HCT116 (cell line): ENCODE measurements at places on chromosomes 6 and 20.
A peak's percentile ranks its signal among the peaks of the same experiment; 100 is the strongest.

DNA sequence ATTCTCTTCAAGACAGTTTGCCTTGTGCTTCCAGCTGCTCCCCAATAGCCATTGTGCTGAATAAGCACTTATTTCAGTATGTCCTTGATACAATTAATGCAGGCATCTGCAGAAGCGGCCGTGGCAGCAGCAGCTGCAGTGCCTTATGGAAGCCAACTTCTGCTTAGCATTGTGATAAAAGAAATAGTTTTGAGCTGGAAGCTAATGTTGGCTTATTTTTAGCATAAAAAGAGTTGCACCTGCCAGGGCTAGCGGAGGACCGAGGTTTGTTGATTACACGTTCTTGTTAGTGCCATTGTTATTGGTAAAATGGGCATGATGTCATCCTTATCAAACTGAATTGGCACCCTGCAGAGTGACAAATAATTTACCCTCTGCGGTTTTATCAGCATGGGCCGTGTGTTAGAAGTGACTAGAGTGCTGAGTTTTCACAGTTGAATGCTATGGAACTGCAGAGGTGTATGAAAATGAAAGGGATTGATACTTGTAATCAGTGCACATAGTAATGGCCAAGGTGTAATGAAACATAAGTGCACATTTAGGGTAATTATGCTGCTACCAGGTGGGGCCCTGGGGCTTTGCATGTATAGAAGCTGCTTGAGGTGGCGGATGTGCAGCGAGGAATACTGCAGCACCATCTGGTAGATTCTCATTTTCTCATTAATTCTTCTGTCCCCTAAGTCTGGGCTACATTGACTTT, 334.3 kb downstream of the CDKAL1 start:
- H3K36me3 ChIP-seq: no peaks in the 10 kb centered on the region
- peaks cover 5% of the 10 kb centered on the region; the same call in 1 of the 2 replicates for H3K4me1 ChIP-seq
- no peak overlapping the region for H3K27ac ChIP-seq
- H3K4me3 ChIP-seq: no peak overlapping the region
- H3K27me3 ChIP-seq: no peaks in the 10 kb centered on the region
- DNase-seq: no peak

DNA sequence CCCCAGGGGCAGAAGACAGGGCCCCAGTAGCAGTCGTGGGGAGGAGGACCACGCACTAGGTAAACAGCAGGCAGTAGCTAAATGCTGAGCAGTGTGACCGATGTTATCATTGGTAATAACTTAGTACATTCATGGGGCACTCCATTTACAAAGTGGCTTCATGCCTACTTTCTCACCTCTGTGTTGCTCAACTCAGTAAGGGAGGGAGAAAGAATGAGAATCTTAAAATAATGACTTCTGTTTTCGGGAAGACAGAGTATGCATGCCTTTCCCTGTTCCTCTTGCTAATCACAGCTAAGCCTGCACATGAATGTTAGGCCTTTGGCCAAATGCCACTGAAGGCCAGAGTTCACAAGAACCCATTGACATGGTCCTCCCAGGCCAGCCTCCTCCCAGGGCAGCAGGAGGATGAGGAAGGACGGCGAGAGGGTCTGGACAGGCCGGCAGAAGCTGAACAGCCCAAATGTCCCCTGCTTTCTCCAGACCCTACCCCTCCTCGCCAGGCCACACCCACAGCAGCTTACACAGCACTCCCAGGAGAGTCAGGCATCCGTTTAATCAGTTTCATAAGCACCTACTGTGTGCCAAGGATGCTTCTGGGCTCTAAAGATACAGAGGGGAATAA, 183.4 kb downstream of the ANKRD60 start:
- DNase-seq: no peak
- H3K4me3 ChIP-seq: no peak overlapping the region
- no peaks in the 10 kb centered on the region for H3K4me1 ChIP-seq
- H3K36me3 ChIP-seq: no peaks in the 10 kb centered on the region

DNA sequence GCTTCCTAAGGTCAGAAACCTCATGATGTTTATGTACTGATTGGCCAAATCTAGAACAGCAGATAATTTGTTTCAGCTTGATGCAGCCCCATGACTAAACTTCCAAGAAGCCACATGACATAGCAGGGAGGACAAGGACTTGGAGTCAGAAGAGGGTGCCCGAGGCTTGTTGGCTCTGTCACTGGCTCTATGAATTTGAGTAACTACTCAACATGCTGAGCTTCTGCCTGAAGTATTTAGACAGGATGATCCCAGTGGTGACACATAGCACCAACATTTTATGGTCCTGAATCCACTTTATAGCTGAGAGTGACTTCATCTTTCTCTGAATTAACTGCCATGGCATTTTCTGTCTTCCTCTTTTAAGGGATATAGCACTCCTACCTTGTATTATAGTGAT, 13.5 kb upstream of the TBX18 start:
- H3K27ac ChIP-seq: no peak overlapping the region
- peaks cover 5% of the 10 kb centered on the region; the same call in 1 of the 2 replicates for H3K27me3 ChIP-seq
- H3K4me3 ChIP-seq: no peak overlapping the region
- no peak for DNase-seq
- H3K4me1 ChIP-seq: no peaks in the 10 kb centered on the region; the same call in 1 of the 2 replicates

GRCh38 chr6:128572294-128572693, 51.9 kb upstream of the PTPRK start:
- H3K27ac ChIP-seq: no peak overlapping the region
- DNase-seq: no peak
- H3K27me3 ChIP-seq: no peaks in the 10 kb centered on the region
- peaks cover 26% of the 10 kb centered on the region for H3K4me1 ChIP-seq

DNA sequence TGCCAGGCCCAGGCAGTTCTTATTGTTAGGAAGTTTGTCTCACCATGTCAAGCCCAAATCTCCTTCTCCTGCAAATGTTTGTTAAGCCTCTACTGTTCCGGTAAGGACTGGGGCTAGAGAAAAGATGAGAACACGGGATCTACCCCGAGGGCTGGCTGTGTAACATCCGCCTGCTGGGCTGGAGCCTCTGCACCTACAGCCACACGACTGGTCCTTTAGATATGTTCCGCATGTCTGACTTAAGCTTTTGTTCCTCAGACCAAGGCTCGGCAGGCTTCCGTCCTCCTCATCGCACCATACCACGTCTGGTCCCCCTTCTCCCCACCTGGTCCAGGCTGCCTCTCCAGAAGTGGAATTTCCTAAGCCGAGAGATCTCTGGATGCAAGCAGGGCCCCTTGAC, 2.6 kb downstream of the GHRH start:
- H3K27ac ChIP-seq: no peak overlapping the region
- H3K27me3 ChIP-seq: 0 out of 2 replicates have a peak, but pooled peaks cover 14% of the 10 kb centered on the region
- no peak for DNase-seq
- no peaks in the 10 kb centered on the region for H3K4me1 ChIP-seq
- H3K36me3 ChIP-seq: no peaks in the 10 kb centered on the region

GRCh38 chr6:3939964-3940363, 90.8 kb downstream of the FAM50B start:
- no peaks in the 10 kb centered on the region for H3K27me3 ChIP-seq
- no peak overlapping the region for H3K27ac ChIP-seq
- DNase-seq: no peak
- no peaks in the 10 kb centered on the region for H3K36me3 ChIP-seq

DNA sequence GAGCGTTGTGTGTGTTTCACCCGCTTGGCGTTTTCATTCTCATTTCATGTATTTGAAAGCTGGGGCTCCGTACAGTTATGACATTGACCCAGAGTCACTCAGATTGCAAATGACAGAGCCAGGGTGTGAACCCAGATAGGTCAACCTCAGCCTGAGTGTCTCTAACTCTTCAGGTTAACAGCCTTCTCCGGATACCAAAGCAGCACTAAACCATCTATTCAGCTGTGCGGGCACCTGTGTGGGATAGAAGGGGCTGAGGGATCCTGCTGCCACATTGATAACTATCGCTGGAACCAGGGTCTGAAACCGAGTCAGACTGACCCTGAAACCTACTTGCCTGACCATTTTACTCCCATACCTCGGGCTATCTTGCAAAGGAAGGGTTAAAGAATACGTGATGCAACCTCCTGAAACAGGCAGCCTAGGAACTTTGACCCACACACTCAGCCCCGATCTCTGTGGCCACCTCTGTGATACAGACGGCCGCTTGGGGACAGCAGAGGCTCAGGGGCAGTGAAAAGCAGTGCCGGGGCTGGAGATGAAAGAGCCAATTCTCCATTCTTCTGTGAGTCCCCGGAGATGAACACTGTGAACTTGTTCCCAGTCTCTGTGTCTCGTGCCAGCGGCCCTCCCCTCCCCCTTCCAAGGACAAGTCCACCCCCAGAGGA, 233.5 kb upstream of the QKI start:
- no peak overlapping the region for H3K4me3 ChIP-seq
- DNase-seq: peak; percentile 41
- H3K27ac ChIP-seq: no peak overlapping the region
